ENCODE measurements at places on chromosomes 6 and 20.

GRCh38 chr6:56314683-56315523, 67.5 kb upstream of the COL21A1 start:
- no peak for DNase-seq

GRCh38 chr6:35128496-35128895, 12.6 kb downstream of the TCP11 start:
- no peak for DNase-seq

GRCh38 chr6:7343546-7344475, 30.8 kb upstream of the SSR1 start:
- DNase-seq: no peak

- peak; percentile 78 for DNase-seq
Observed at GRCh38 chr6:44475779-44476434, 88.4 kb downstream of the CDC5L start.

DNA sequence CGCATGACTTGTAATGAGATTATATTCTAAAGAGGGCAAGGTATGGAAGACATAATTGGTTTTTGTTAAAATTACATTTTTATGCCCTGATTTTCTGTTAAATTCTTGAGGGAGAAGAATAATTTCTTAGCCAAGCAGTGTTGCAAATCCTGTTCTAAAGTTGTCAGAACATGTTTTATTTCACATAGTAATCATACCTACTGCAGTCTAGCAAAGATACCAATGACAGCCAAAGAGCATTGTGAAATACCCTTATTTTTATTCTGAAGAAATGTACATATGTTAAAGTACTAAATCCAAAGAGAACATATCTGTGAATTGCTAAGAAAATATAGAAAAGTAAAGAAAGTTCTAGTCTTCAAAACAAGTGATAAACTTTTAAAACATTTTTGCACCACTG, 39.6 kb upstream of the SMIM8 start:
- DNase-seq: no peak

DNA sequence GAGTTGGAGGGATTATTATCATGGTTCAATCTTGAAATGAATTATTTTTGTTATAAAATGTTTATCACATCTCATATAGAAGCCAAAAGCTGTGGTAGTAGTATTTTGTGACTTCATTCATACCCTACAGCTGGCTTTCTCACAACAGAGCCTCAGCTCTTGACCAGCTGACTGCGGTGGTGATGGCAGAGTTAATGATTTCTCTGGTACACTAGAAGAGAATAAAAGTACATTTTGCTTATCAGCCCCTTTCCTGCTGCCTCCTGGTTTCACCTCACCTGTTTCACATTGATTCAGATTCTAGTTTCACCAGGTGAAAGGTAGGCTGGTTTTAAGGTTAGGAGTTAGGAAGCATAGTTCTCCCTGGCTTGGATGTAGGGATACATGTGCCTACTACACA, 55.7 kb downstream of the AFG1L start:
- DNase-seq: no peak

DNA sequence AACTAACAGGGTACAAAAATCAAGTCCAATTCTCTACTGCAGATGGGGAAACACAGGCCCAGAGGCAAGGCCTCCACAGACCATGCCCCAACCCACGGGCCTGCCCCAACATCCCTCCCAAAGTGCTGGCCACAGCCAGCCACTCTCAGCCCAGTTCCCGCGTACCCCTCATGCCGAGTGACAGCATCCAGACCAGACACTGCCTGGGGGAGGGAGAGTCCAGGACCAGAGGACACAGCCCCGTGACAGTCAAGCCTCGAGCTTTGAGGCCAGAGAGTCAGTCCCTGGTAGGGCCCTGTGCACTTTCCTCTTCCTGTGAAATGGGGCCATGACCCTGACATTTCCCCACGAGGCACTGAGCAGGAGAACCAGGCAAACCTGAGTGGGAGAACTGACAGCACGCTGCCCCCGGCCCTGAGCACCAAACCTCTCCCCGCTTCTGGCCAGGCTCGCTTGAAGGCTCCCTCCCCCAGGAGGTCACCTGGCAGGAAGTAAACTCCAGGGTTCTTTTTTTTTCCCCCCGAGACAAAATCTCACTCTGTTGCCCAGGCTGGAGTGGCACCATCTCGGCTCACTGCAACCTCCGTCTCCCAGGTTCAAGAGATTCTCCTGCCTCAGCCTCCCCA, 4.9 kb downstream of the MYL9 start:
- DNase-seq: no peak

DNA sequence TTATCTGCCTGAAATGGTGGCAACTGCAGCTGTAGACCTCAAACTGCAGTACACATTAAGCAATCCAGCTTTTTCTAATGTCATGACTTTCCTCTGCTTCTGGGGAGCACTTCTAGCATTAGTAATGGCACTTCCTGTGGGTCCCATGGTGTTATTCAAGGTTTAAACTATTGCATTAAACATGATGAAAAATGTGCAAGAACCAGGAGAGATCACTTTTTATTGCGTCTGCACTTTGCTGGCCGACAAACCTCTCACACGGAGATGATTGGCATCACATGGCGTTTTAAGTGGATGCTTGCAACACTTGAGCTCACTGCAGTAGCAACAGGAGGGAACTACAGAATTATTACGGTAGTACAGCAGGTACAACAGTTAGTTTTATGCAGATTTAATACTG, 148.4 kb downstream of the HIVEP2 start:
- no peak for DNase-seq

- no peak for DNase-seq
Observed at GRCh38 chr6:137685798-137686375, 181.2 kb upstream of the TNFAIP3 start.

DNA sequence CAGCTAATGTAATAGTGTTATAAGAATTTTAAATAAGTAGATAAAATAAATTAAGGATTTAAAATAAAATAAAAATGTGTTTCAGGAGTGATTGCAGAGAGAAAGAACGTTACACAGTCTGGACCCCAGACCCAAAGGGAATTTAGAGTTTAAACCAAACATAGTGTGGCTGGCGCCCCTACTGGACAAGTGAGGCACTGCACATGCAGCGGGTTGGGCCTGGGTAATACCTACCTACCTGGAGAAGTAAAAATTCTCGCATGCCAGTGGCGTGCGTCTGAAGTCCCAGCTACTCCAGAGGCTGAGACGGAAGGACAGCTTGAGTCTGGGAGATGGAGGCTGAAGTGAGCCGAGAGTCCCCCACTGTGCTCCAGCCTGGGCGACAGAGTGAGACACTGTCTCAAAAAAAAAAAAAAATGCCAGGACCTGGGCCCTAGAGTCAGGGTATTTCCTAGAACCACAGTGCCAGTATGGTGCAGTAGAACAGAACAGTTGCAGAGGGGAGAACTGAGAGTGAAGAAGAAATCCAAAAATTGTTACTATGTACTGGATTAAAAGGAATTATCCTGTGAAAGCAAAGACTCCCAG, 71.4 kb upstream of the TCF21 start:
- peak; percentile 47 for DNase-seq

DNA sequence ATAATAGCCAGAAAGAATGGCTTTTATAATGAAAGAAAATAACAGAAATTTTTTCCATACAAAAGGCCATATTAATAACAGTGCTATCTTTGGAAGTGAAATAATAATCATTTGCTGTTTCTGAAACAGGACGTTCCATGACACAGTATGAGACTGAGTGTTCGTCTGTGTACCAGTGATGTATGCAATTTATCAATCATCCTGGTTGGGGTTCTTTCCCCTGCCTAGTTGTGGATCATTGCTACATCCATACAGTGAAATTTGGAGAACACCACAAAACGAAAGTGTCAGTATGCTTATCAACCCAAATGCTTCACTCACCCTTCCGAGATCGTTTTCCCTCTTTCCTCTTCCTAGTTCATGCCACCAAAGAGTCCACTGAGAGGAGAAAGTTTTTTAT, 151.4 kb upstream of the PRDM1 start:
- no peak for DNase-seq

DNA sequence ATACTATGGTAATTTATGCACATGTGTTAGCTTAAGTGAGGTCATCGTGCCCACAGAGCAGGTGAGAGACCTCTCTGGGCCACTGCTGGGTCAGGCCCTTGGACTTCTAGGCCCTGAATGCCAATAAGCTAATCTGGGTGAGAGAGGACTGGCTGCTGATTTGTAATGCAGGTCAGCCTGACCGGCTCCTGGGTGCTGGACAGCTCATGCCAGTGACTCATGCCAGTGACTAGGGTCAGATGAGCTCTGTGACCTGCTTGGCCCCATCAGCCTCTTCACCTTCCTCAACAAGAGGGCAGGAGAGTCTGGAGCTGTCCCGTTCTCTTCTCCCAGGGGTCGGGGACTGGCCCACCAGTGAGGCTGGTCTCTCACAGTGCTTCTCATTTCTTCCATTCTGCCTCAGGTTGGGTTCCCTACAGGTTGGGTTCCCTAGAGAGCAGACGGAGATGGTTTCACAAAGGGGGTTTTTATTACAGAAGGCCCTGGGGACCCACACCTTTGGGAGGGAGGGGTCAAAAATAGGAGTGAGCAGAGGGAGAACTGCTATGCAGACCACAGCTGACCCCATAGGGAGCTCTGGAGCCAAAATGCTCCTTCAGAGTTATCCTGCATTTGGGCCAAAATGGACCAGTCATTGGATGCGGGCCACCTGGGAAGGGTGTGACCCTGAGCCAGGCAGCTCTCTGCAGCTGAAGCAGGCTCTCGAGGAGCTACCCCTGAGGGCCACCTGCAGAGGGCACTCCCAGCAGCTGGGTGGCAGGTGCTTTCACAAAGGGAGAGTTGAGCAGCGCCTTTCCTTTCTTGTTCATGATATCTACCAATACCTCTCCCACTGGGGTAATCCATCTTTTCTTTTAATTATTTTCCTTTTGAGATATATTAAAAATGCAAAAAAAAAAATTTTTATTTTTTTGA, 2.2 kb upstream of the OXT start:
- DNase-seq: no peak

DNA sequence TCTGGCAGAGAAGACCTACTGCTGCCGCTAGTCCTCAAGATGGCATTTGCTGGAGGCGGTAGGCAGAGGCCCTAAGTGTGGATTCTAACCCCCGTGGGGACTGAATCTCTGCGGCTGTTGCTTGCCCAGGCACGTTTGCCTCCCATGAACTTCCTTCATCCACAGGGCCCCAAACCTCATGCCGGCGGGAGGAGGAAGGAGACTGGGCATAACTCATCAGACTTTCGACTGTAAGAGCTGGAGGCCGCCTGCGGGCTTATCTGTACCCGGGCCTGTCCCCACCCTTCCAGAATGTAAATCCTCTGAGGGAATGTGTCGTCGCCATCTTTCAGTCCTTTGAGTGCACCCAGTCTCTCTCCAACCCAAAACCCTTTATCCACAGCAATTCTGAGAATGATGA, 990 bp downstream of the ZFP57 start:
- DNase-seq: no peak

GRCh38 chr20:17721802-17722486, 22.2 kb downstream of the BANF2 start:
- no peak for DNase-seq

GRCh38 chr20:17617868-17618672, 48.2 kb downstream of the DSTN start:
- no peak for DNase-seq

DNA sequence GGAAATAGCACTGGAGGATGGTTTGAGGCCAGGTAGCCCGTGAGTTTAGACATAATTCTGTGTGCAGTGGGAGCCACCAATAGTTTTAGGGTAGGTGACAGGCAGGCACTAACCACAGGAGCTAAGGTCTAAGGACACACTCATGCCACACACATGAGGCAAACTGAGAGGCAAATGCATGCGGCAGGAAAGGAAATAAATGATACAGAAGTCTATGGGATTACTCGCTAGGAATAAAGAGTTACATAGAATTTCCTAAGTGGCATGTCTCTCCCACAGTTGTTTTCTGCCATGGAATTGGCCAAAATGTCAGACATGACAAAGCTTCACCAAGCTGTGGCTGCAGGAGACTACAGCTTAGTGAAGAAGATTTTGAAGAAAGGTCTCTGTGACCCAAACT, 4.9 kb downstream of the ANKRD66 start:
- DNase-seq: no peak

- no peak for DNase-seq
Observed at GRCh38 chr20:4808872-4809271, 87.2 kb downstream of the PRND start.

GRCh38 chr20:19807191-19807945, 49.3 kb downstream of the RIN2 start:
- no peak for DNase-seq

DNA sequence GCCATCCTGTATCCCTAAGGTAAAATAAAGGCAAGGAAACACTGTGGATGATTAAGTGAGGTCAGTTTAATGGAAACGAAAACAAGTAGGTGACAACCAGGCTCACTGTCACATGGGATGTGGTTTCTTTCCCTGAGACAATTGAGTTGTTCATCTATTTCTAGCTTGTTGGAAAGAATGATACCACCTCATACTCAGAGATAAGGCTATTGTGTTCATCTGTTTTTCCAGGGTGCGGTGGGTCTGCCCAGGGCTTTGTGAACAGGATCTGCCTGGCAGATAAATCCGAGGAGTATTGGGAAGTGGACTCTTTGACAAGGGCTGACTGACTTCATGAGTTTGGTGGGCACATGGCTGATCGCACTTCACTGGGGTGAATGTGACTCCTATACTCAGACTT, 80.8 kb upstream of the TIAM2 start:
- no peak for DNase-seq

GRCh38 chr20:63345328-63346100, 15.6 kb downstream of the CHRNA4 start:
- no peak for DNase-seq

GRCh38 chr20:23227274-23227673, 123.3 kb upstream of the NXT1 start:
- DNase-seq: no peak

DNA sequence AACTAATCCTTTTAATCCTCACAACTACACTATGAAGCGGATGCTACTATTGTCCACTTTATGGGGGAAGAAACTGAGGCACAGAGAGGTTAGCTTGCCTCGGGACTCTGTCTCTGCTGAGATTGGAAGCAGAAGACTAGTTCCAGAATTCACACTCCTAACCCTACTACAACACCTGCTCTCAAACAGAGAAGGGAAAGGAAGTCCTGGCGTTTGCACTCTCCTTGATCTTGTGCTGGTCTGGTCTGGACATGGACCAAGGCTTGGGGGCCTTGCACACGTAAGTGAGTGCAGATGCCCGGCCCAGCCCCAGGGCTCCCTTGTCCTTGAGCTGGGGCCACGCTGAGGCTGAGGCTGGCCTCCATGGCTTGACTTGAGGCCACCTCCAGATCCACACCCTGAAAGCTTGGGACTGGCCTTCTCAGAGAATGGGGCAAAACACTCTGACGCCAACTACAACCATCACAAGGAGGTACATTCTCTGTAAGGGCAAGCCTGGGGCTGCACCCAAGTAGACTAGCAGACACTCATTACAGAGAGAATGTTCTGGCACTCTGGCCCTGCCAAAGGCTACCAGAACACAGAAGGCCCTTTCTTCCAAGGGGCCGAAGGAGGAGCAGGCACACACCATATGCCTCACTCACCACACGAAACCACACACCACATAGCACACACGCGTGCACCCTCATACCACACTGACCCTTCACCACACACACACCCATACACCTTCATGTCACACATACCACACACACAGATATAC, 33.3 kb upstream of the EZR start:
- no peak for DNase-seq

Data from NCI-H526 (cell line).